ENCODE measurements at places on chromosomes 7 and 10.

- DNase-seq: no peak
These were observed 90.1 kb downstream of the ZNF365 start for GRCh38 chr10:62464308-62464707.

- DNase-seq: peak; percentile 80
These were observed 27.2 kb upstream of the MSRB2 start for GRCh38 chr10:23067939-23068775.

GRCh38 chr7:38453168-38453567 lies 178.0 kb downstream of the AMPH start:
- DNase-seq: no peak

GRCh38 chr10:114631666-114632417 lies 26.2 kb downstream of the ABLIM1 start:
- peak; percentile 95 for DNase-seq

GRCh38 chr7:114539575-114539974 lies 125.0 kb downstream of the FOXP2 start:
- DNase-seq: peak; percentile 38

DNA sequence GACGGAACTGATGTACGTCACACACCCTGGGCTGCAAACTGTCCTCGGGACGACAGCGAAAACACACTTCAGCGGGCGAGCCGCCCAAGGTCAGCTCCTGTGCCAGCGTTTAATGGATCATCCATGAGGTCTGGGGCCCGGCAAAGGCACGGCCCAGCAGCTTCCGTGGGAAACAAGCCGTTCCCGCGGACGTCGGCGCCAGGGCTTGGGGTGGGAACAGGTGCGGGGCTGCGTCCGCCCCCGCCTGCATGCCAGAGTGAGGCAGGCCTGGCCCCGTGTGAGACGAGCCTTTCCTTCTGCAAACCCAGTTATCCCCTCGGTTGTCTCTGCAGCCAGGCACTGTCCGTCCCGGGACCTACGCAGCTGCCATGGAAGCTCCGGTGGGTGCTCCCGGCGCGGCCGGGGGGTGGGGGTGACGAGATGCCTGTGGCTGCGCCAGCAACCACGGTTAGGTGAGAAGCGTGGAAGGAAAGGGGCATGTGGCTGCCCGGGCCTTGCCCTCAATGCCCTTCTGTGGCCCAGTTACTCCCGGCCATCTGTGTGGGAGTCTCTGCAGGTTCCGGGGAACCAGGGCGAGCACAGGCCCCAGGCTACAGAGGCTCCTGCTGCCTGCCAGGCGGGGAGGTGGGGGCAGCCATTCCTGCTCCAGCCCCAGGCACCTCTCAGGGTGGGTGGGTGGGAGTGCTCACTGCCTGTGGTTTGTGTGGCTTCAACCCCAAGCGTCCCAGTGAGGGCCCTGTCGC lies 42.2 kb upstream of the PDGFA start:
- peak; percentile 75 for DNase-seq

DNA sequence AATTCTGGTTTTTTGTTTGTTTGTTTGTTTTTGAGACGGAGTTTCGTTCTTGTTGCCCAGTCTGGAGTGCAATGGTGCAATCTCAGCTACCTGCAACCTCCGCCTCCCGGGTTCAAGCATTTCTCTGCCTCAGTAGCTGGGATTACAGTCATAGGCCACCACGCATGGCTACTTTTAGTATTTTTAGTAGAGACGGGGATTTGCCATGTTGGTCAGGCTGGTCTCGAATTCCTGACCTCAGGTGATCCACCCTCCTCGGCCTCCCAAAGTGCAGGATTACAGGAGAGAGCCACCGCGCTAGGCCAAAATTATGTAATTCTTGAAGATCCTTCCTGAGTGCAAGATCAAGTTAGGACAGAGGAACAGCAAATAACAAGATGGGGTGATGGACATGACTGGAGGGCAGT lies 719 bp downstream of the ZNF33B start:
- DNase-seq: no peak

DNA sequence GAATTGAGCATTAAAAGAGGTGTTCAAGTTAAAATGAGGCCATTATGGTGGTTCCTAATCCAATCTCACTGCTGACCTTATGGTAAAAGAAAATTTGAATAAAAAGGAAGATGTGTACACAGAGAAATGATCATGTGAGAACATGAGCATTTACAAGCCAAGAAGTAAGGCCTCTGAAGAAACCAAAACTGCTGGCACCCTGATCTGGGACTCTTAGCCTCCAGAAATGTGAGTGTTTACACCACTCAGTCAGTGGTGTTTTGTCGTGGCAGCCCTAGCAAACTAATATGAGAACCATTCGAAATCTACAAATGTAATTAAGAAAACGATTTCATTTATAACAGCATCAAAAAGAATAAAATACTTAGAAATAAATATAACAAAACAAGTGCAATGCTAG lies 6.8 kb upstream of the PLXDC2 start:
- no peak for DNase-seq

DNA sequence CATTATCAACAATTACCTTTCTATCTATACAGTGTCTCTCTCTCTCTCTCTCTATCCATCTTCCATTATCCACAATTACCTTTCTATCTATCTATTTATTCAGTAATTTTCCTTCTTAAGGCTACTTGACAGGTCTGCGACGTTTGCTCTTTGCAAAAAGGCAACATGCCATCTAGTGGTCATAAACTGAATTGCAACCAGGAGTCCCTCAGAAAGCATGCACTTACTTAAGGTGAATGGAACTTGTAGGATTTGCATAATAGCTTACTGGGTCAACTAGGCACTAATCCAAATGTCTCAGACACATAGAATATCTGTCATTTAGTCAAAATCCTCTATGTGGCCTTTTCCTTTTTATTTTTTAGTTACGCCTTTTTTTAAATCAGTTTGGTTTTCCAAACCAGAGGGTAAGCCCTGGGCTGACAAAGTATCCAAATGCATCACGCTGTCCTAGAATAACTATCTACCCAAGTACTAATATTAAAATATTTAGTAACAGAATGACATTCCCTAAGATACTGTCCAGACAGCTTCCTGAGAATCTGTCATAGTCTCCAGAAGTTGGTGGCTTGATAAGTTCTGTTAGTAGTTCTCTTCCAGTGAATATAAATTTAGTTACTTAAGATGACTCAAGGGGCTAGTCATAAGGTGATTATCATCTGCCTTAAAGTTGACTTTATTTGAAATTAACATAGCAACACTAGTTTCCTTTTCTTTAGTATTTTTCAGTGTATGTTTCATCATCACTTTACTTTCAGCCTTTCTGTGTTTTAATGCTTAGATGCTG lies 208.3 kb downstream of the PPP1R3A start:
- peak; percentile 90 for DNase-seq

DNA sequence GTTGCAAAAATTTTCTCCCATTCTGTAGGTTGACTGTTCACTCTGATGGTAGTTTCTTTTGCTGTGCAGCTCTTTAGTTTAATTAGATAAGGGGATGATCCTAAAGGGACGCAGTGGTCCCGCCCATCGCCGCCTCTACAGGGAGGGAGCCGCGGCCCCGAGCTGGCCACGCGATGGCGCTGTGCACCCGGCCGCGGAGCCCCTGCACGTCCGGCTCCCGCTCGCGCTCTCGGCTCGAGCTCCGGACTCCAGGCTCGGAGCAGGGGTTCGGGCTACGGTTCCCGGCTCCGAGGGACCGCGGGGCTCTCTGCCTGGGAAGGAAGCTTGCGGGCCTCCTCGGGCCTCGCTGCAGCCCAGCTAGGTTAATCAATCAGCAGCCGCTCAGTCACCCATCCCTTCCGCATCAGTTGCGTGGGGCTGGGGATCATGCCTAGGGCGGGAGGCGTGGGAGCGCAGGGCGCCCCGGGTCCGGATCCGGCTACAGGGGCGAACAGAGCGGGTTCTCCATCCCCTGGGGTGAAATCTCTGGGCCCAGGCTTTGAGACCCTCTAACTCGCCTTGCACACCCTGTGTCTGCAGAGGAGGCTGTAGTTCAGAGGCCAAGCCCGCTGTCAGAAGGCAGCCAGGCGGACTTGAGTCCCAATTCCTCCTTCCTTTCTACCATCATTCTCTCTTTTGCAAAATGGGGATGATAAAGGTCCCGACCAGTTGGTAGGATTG lies 97.9 kb downstream of the WDR11 start:
- no peak for DNase-seq

DNA sequence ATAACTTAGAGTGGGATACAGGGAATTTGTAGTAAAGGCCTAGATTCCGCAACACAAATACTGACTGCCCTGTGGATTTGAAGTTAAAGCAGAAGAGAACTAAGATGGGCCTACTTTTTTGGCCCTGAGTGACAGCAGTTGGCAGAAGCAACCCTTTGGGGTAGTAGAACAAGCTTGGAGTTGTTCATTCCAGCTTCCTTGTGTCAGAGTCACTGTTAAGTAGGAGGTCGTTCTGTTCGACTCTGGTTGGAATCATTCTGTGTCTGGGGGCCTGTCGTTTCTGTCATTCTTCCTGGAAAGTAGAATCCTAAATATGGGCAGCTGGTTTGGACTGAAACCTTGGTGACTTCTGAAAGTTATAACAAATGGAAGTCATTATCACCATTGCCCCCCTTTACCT lies 865.9 kb downstream of the LRMDA start:
- DNase-seq: no peak

DNA sequence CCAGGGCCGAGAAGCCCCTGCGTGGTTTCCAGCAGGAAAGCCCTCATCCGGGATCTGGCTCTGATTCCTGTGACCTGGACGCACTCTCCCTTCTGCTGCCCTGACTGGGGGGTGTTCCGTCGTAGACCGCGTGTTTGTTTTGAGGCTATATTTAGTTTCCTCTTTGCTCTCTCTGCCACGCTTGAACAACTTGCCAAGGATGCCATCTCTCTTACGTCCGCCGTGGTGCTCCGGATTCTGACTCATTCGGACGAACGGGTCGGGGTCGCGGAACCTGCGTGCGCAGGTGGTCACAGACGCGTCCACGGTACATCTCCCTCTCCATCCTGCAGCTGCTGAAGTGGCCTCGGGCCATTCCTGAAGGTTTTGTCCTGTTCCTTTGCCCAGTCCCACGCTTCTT lies 10.4 kb upstream of the SORCS3 start:
- DNase-seq: no peak

DNA sequence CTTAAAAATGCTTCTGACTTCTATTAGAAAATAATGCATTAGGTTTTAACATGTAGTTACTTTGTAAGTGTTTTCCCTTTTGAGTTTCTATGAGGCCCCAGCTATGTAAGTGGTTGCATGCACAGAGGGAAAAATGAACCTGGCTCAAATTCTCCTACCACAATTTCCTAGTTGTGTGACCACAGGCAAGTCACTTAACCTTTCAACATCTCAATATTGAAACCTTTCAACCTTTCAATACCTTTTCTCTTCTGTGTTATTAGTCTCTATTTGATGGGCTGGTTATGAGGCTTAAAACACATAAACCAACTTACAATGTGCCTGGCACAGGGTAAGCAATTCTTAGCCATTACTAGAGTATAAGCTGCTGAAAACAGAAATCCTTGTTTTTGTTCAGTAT lies 203.0 kb downstream of the KCND2 start:
- no peak for DNase-seq

- no peak for DNase-seq
These were observed 20.6 kb upstream of the PIK3CG start for GRCh38 chr7:106844279-106844997.

DNA sequence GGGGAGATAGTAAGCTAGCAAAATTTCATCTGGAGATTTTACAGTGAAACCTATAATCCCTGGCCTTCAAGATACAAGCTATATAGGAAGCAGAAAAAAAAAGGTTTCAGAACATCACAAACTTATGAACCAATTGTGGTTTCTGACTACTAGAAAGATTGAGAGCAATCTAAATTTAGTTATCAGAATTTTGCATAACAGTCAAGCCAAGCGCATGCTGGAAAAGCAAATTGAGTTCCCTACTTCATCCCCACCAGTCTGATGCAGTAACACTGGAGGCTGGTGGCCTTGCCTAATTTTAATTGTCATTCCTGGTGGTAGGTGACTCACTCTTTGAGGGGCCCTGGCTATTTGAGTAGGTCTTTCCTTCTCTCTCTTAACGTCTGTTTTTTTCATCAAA lies 46.3 kb upstream of the ELMO1 start:
- no peak for DNase-seq

- no peak for DNase-seq
These were observed 567.2 kb downstream of the SUGCT start for GRCh38 chr7:40701836-40702551.

- DNase-seq: peak; percentile 58
These were observed 510 bp downstream of the ZSWIM8 start for GRCh38 chr10:73785721-73786511.

DNA sequence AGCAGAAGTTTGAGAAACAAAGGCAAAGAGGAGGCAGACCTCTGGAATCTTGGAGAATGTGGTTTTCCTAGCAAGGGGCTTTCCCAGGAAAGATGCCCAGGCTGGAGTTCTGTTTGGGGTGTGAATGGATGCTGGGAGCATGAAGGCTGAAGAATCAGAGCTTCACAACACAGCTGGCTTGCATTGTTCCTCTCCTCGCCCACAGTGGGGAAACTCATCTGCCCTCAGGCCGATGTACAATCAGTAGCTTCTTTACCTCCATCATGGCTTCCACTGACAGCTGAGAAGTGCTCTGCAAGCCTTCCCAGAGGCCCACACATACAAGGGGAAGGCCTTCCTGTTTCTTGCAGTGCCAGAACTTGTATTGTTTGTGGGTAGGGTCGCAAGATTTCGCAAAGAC lies 90.8 kb upstream of the HECTD2 start:
- DNase-seq: peak; percentile 17

All from SJCRH30 (cell line).